Cortex of kidney (tissue), 1 donor: ENCODE measurements at places on chromosomes 13 and 19.

DNA sequence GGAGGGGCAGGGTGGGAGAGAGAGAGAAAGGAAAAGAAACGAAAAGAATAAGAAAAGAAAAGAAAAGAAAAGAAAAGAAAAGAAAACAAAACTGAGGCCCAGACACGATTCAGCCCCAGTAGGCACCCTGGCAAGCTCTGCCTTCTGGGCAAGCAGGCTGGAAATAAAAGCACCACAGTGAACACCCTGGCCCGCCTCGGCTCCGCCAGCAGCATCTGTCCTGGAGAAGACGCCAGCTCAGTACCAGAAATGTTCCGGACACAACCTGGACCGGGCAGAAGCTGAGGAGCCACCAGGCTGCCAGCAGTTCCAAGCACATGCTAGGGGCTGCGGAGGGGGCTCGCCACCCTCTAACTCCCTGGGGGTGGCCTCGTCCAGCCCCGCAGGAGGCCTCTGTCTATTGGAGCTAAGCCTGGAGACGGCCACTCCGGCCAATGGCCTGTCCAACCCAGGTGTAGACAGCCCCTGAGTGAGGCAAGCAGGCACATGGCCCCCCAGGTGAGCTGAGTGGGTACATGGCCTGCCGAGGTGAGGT lies 11.4 kb upstream of the CPAMD8 start:
- no peak for DNase-seq

DNA sequence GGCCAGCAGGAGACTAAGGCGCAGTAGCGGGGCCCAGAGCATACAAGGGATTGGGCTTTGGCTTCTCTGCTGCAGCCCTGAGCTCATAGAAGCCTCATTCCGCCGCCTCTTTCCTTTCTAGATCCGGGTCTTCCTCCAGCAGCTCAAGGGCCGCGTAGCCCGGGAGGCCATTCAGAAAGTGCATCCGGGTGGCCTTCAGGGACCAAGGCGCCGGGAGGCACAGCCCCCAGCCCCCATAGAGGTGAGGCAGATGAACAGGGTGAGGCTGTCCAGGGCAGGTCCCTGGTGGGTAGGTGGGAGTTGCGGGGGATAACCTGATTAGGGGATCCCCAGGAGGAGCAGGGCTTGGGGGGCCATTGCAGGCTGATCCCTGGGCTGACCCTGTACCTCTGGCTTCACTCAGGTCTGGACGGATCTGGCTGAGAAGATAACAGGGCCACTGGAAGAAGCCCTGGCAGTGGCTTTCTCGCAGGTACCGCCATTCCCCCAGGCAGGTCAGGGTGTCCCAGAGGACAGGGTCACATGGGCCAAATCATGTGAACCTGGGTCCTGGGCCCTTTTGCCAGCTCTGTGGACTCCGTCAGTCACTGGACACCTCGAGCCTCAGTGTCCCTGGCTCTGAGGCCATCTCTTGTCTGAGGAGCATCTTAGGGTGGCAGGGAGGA lies 1.3 kb downstream of the SNAPC2 start:
- DNase-seq = no peak

GRCh38 chr13:93859716-93860115 lies 619.8 kb downstream of the DCT start:
- no peak for DNase-seq

GRCh38 chr13:38535261-38535660 lies 151.6 kb upstream of the FREM2 start:
- no peak for DNase-seq

DNA sequence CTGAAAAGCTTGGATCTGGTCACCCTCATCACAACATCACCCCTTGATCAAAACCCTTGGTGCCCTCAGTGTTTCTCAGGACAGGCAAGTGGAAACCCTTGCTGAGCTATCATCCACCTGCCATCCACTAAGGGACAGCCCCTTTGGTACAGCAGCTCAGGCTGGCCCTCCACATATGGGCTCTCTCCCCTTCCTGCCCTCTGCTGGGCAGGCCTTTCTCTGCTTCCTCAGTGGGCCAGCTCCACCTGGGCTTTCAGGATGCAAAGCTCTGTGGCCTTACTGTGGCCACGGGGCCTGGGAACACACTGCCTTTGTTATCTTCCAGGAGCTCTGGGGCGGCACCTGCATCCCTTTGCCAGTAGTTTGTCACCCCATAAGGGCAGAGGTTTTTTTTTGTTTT lies 4.9 kb downstream of the SUGP1 start:
- DNase-seq = no peak

DNA sequence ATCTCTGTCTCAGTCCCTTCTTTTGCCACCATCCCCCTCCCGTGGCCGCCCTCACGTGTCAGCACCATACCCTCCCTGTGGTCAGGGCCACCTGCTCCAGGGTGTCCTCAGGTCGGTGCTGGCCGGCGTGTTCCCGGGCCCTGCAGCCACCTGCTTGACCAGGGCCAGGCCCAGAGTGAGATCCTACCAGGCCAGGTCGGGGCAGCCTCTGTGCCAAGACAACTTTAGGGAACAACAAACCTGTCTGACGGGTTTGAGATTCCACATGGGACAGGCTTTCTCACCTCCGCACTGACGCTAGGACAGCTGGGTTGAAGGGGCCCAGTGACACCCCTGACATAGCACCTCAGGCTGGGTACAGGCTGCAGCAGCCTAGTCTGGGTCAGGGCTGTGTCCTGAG lies 7.5 kb upstream of the SBNO2 start:
- DNase-seq = no peak

DNA sequence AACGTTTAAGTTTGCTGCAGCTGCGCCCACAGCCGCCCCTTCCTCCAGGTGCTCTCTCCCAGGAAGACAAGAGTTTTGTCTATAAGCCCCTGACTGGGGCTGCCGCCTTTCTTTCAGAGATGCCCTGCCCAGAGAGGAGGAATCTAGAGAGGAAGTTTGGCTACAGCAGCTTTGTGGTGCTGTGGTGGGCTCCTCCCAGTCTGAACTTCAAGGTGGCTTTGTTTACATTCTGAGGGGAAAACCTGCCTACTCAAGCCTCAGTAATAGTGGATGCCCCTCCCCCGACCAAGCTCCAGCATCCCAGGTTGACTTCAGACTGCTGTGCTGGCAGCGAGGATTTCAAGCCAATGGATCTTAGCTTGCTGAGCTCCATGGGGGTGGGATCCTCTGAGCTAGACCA lies 6.4 kb upstream of the ERICH6B start:
- no peak for DNase-seq

- DNase-seq = no peak
Measured at GRCh38 chr19:47210689-47211316, 20.2 kb downstream of the BBC3 start.

DNA sequence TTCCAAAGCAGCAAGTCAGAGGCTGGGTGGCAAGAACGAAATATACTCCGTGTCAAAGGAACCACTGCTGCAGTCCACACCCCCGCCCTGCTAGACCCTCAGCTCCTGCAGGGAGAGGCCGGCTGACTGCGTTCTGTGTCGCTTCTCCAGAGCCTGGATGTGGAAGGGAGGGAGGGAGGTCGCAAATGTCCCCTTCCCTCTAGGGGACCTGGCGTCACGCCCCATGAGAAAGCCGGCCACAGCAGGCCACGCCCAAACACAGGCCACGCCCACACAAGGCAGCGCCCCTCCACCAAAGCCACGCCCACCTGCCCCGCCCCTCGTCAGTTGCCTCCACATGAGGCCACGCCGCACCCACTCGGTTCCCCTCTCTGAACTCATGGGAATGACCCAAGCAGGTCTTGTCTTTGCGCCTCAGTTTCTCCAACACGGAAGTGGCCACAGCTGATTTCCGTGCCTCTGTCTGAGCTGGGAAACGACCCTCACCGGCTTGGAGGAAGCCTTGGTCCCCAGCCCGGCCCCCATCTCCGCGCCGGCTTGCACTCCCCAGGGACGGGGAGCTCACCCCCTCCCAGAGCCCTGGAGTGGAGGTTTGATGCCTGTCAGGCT lies 38.4 kb upstream of the TCF3 start:
- no peak for DNase-seq

DNA sequence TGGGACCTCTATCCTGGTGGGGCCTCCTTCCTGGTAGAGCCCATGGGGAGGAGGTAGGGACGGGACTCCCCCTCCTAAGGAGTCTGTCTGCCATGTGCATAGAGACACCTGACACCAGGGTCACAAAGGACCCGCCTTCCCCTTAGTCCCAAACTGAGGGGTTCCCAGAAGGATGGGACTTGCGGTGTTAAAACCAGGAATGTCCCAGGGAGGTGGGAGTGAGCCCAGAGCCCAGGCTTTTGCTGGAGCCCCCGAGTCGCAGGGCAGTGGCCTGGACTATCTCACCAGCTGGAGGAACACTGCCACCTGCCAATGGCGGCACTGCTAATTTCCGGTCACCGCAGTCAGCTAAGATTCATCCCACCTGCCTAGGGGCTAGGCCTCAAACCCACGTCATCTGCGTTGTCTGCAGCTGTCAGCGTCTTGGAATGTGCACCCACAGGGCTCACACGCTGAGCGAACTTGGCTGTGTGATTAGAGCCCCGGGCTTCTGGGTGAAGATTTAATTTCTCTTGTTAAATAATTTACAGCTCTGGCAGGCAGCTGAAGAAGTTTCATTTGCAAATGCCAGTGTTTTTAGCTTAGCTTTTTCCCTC lies 31.9 kb upstream of the ATP11A start:
- DNase-seq = no peak

DNA sequence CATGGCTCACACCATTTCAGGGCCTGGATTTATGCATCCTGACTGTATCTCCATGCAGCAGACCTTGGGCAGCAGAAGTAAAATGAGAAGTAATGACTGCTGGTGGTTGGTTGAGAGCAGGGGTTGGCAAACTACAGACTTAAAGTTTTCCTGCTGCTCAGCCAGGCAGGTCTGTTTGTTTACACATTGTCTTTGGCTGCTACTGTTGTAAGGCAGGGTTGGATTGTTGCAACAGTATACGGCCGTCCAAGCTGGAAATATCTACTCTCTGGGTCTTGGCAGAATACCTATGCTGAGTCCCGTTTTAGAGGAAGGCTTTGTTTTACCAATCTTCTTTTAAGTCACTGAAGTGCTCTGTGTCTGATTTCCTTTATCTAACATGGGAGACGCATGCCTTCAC lies 13.5 kb downstream of the SNRNP70 start:
- DNase-seq = no peak

GRCh38 chr13:95568131-95568530 lies 15.6 kb downstream of the CLDN10 start:
- DNase-seq = no peak

DNA sequence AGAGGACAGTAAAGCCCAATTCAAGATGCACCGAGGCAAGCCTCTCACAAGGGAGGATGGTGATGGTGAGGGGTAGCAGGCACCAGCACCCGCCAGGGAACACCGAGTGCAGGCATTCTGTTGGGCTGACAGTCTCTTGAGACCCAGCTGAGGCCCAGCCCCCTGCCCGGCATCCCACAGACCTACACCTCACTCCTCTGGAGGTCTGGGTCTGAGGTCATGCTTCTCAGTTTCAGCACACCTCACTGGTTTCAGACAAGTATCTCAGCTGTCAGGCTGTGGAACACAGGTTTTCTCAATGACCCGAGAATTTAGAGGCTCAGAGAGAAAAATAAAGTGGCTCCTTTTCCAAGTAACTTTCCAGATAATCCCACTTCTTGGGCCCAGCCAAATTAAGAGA lies 27.7 kb upstream of the EPHX3 start:
- DNase-seq = no peak

DNA sequence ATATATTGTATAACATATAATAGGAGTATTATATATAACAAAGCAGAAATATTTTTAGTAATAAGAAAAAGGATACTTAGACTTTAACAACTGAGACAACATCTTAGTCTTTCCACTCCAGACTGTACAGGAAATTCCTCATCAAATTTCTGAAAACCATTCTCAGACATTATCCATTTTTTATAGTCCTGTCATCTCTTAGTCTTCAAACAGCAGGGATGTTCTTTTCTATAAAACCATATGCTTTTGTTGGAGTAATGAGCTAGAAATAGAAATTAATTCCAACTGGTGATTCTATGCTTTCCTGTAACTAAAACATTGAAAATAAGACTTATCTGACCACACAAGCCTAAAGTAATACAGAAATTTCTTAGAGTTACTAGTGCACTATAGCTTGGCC lies 82.2 kb upstream of the CSNK1A1L start:
- no peak for DNase-seq

GRCh38 chr19:49666120-49666444 lies 349 bp downstream of the BCL2L12 start:
- DNase-seq = no peak

GRCh38 chr13:24004971-24005370 lies 107.7 kb upstream of the C1QTNF9B start:
- DNase-seq = no peak

- DNase-seq = no peak
Measured at GRCh38 chr13:110497003-110497402, 64.5 kb downstream of the RAB20 start.

- DNase-seq = no peak
Measured at GRCh38 chr13:67278235-67278634, 48.1 kb upstream of the PCDH9 start.

GRCh38 chr19:2173388-2173766 lies 9.6 kb downstream of the DOT1L start:
- no peak for DNase-seq

DNA sequence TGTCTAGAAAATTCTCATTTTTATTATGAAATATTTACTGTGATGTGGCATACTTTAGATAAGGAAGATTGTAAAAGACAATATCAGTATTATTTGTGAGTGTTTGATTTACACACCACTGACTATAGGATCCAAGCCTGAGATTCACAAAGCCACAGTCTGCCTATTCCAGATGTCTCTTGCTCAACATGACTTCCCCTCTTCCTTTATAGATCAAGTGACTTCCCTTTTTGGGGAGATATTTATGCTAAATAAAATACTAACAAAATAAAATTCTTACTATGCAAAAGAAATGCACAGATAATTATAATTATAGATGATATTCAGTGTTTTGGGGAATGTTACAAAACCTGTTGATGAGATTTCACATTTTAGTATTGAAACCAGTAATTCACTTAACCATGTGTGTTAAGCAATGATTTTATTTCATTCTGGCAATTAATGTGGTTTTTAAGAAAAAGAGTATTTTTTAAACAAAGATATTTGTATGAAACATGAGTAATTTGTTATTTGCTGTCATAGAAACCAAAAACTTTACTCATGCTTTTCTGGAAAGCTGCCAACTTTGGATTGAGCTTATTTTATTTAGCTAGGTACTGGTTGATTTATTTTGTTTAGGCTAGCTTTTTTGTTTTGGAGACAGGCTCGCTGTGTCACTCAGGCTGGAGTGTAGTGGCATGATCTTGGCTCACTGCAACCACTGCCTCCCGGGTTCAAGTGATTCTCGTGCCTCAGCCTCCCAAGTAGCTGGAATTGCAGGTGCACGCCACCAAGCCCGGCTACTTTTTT lies 13.7 kb upstream of the GPR183 start:
- DNase-seq = no peak

DNA sequence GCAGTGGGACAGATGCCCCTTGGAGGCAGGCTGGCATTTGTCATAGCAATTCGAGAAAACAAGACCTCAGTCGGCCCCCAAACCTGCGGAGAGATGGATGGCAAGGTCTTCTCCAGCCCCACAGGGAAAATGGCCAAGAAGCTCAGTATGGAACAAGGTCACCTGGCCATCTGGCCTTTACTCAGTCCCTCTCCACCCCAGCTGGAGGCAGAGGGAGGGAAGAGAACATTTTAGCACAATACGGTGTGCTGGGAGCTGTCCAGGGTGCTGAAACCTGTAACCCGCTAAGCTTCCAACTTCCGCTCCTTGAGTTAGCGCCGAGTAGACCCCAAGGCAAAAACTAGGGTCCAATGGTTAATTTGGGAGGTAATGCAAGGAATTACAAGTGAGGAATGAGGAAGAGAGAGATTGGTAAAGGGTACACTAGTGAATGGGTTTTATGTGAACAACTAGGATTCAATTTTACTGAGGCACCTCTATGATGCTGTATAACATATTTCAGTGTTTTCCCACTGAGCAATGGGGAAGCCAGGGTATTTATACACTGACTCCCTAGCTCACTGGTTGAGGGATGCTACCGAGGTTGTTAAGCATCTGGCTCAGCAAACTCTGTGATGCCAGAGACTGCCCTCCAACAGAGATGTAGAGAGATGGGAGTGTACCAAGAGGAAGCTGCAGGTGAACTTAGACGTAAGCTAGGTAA lies 64.3 kb downstream of the CACNA1A start:
- no peak for DNase-seq
